Stimulated activated naive CD4-positive, alpha-beta T cell treated with Interleukin-2 at 50 U/mL for 16 hours (primary cell): ENCODE measurements at places on chromosomes 2 and 18.

DNA sequence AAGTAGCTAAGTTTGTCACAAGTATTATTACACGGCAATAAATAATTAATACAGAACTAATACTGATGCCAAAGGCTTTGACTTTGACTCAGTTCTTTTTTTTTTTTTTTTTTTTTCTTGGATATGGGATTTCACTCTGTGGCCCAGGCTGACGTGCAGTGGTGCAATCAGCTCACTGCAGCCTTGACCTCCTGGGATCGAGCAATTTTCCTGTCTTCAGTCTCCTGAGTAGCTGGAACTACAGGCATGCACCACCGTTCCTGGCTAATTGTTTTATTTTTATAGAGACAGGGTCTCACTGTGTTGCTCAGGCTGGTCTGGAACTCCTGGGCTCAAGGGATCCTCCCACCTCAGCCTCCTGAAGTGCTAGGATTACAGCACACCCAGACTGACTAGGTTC is 284.5 kb downstream of the SS18 start:
- no peak for DNase-seq

DNA sequence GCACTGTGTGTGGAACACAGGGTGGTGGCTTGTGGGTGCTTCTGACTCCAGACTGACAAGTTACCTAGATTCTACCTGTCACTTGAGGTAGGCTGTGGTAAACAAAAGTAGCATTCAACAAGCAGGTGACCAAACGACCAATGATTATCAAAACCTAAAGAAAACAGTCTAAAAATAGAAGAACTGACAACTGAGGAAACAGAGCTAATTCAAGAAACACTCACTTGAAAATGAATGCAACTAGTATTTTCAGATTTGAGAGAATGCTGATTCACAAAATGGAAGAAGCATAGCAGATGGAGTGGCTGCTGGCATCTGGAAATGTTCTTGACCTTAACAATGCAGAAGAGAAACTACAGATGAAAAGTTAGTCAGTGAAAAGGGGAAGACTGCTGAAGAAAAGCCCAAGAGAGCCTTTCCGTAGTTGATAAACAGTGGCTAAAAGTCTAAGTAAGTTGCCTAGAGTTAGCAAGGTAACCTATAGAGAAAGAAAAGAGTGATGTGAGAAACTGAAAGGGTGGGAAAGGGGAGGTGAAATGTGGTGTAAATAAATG is 170.4 kb downstream of the NCK2 start:
- DNase-seq: no peak

DNA sequence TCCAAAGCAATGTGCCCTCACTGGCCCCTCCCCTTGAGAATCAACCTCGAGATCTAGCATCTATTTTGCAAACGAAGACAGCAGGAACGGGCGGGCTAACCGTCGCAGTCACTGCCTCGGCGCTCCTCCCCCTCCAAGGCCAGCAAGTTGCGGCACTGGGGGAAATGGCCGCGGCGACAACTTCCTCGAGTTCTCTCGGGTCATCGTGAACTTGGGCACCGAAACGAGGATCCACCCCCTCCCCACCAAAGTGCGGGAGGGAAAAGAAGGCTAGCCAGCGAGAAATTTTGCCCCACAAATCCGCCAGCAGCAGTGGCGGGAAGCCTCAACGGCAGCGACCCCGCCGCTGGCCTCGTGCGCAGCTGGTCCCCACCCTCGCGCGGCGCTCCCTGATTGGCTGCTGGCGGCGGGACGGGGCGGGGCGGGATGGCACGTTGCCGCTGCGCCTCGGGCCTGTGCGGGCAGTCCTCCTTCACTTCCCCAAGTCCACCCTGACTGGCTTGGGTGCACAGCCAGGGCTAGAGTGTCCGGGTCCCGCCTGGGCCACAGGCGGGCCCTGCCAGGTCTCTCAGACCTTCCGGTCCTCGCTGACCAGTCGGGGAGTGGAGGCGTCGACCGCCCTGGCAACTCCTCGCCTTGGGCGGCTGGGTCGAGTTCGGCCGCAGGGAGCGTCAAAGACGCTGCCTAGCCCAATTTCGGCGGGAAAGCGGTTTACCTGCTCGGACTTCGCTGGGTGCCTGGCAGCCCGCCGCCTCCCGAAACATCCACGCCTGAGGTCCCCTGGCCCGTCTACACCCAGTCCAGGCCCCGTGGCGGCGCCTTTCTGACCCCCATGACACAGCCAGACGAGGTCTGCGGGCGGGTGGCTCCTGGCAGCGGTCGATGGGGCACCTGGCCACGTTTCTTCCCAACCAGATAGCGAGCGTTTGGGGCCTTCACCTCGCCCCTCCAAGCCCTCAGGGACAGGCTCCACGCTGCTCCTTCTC is at the start of gene BOLL:
Gene BOLL, minus strand, starts transcription at position 364 of the 986 bp plus-strand sequence. CDS start 3,469 bp downstream, outside the sequence.
- DNase-seq: no peak

GRCh38 chr2:10322481-10322880 is 19.8 kb downstream of the HPCAL1 start:
- DNase-seq: no peak

GRCh38 chr2:9169349-9170107 is 37.1 kb upstream of the ASAP2 start:
- DNase-seq: no peak

- no peak for DNase-seq
These were observed 19.6 kb downstream of the EHBP1 start for GRCh38 chr2:62724886-62725711.

DNA sequence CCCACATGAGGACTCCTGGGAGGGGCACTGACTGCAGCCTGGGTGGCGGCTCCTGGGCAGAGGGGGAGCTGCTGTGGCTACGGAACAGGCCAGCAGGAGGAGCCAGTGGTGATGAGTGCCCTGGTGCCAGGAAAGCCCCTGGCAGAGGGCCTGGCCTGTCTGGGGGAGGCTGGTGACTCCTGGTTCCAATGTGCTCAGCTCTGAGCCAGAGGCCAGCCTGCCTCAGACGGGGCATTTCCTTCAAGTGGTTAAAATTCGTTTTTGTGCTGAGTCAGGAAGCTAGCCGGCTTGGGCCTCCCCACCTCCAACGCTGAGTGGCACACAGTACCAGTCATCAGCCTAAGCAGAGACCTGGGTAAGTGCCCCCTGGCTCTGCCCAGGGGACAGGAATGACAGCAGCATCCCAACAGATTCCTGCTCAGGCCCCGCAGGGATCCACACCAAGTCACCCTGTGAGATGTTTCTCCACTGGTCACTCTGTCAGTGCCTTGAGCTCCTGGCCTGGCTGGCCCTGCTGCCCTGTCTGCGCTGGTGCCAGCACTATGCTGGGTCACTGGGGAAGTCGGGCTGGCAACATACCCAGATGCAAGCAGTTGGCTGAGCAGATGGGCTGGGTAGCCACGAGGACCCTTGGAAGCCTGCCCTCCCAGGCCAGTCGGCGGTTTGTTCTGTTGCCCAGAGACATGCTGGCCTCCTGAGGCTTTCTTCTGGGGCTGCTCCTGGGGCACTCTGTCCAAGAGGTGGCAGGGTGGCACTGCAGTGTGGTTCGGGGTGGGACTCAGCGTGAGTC is 7.1 kb upstream of the KLF11 start:
- peak; percentile 50 for DNase-seq

DNA sequence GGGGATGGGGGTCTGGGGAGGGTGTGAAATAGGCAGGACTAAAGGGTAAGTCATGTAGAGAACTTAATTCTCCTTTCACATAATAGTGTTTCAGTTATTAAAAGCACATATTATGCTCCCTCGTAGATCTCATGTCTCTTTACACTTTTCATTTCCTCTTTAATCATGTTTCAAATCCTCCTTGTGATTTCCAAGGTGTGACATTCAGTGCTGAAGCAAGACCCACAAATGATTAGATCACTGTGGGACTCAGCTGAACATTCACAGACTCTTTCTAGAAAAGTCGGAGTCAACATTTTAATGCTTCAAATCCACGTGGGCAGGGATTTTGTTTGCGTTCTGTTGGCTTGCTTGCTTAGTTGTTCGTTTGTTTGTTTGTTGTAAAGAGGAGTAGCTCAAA is 34.7 kb upstream of the CALCRL start:
- no peak for DNase-seq

- no peak for DNase-seq
These were observed 112.8 kb downstream of the CDC42EP3 start for GRCh38 chr2:37558623-37559022.

GRCh38 chr2:220219371-220219770 is 591.9 kb downstream of the SLC4A3 start:
- DNase-seq: no peak

DNA sequence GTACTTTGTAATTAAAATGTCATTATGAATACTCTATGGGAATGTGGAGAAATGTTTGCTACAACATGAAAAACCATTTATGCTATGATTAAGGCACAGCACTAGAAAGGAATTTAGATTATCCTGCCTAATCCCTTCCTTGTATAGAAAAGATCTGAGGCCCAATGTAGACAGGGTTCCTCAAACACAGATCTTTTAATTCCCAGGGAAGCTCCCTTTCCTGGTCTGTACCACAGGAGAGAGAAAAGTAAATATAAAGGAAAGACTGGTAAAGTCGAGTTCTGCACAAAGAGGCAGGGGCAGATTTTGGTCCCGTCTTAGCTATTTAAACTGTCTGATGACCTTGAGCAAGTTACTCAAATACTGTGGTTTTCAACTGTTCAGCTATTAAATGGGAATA is 84.7 kb downstream of the ICA1L start:
- DNase-seq: no peak

DNA sequence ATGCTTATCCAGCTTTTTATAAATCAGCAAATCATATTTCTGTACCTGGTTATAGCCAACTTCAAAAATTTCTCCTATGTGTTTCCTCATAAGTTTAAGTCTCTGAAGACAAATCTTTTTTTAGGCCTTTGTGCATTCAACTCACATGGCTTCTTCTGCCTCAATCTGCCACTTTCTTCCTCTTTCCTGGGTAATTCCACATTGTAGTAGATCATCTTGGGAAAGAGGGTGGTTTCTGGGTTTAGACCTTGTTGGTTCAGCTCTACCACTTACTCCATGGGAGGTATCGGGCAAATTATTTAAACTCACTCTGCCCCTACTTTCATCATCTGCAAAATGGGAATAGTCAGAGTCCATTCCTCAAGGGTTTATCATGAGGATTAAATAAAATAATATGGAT is 707.0 kb upstream of the ZEB2 start:
- DNase-seq: no peak

GRCh38 chr18:12552879-12553242 is 105.0 kb downstream of the SPIRE1 start:
- no peak for DNase-seq

DNA sequence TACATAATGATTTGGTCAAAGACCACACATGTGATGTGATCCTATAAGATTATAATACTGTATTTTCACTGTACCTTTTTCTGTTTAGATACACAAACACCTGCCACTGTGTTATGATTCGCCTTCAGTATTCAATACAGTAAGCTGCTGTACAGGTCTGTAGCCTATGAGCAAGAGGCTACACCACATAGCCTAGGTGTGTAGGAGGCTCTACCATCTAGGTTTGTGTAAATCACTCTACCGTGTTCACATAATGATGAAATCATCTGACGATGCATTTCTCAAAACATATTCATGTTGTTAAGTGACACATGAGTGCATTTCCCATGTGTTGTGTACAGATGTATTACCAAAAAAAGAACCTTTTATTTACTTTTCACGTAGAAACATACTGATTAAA is 74.5 kb downstream of the USP40 start:
- DNase-seq: no peak

GRCh38 chr2:97645112-97645694 is 659 bp upstream of the COX5B start:
- peak; percentile 57 for DNase-seq

GRCh38 chr2:210715560-210716082 is 159.2 kb downstream of the CPS1 start:
- no peak for DNase-seq

DNA sequence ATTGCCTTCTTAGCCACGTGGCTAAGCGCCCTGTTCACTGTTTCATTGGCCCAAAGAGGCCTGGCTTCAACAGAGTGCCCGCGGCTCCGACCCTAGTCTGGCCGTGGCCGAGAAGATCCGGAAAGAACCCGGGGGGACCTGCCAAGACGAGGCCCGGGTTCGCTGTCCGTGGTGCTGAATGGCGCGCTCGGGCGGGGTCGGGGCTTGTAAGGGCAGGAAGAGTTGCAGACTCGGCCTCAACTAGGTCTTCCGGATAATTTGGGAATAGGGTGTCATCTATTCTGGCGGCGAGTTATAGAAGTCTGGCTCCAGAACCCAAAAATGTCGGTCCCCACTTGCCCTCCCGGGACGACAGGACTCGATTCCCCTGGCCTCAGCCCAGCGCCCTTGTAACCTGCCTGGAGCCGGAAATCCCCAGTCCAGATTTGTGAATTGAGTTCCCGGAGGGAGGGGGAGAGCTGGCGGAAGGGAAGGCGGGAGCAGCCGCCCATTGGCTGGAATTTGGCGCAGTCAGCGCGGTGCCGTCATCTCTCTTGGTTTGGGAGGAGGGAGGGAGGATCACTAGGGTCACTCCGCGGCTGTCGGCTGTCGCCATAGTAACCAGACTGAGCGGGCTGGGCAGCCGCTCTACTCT is 3.5 kb downstream of the CDK5R2 start:
- peak; percentile 22 for DNase-seq

GRCh38 chr2:232721882-232722281 is 24.8 kb downstream of the GIGYF2 start:
- no peak for DNase-seq

DNA sequence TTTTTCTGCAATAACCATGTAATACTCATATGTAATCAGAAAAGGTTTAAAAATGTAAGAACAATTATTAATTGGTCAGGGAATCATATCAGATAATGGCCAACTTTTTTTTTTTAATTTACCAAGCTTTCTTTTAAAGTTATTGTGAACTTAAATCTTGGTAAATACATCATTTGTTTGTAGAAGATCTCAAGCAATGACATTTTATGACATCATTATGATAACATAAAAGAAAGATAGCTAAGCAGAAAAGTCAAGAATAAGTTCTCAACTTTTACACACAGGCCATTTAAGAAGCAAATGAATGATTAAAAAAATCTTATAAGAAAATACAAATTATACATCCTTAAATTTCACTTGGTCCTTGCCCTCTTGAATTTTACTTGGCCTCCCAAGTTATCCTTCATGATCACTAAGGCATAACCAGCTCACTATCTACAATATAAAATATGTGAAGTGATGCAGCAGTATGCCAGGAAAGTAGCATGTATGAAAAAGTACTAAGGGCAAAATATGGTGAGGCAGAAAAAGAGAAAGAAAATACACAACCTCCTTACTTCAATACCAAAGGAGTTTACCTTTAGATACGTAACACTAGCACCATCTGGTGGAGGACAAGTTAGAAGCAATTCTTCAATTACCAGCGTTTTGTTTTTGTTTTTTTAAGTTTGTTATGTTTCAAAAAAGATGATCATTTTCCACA is 116.6 kb downstream of the SRBD1 start:
- no peak for DNase-seq

GRCh38 chr2:21519412-21519811 is 395.6 kb downstream of the TDRD15 start:
- no peak for DNase-seq

DNA sequence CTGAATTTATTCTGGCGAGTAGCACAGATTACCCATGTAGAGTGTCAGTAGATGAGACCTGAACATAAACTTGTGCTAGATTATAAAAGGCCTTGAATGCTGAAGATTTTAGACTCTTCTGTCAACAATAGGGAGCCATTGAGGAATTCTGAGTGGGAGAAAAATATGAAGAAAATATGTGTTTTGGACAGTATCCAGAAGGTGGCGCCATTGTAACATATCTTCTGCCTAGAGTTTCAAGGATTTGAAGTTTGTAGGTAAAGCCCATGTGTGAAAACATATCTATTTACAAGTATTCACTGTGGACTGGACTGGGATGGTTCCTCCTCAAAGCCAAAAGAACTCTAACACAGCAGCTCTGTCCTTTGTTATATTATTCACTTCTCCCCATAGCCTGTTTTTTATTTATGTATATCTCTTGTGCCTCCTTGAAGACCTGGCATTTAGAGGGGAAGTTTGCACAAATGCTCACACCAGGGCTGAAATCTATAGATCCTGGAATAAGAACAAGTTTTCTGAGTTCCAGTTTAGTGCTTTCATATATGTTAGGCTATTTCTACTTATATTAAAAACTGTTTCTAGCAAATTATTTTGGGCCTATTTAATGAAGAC is 124.9 kb downstream of the RDH14 start:
- DNase-seq: no peak
